ENCODE measurements at places on chromosomes 2 and 18.

DNA sequence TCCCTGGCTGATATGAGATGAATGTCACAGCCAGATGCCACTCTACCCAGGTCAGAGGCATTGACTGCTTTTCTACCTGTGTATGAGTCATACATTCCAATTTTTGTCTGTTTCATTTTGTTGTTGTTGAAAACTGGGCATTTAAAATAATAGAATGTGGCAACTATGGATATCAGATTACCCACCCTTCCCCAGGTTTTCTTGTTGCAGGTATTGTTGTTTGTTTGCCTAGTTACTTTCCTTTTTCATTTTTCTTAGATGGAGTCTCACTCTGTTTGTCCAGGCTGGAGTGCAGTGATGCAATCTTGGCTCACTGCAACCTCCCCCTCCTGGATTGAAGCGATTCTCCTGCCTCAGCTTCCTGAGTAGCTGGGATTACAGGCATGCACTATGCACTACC lies 70.2 kb downstream of the LRRC30 start:
- no peak for DNase-seq

DNA sequence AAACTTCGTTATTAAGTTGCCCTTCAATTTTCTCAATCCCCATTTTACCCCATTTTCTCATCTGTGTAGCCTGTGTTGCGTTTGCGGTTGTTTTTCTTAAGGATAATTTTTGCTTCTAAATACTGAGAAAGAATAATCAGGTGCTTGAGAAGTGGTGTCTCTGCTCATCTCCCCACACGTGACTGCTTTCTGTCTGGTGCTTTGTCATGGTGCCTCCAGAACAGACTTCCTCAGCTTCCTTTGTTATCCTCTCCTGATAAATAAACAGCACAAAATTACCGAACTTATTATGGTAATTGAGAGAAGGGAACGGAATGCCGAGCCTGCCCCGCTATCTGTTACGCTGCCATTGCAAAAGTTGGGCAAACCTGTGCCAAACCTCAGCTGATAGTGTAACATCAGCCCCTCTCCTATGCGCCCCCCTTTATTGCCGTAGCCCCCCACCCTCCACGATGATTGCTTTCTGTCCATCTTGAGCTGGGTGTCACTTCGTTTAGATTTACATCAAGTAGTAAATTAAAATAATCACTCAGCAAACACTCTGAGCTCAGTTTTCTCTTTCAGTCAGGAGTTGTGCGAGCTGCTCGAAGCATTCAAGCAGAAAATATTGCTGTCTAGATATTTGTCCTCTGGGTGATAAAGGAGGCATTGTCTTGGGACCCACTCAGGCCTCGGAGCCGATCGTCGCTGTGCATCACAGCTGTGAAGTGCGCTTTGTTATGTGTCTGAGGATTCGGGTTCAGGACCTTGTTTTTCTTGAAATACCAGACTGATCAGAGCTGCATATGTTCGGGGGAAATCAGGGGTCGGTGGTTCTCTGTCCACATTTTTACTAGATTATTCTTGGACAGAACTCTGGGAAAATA lies 1008.5 kb upstream of the FANCL start:
- no peak for DNase-seq

GRCh38 chr2:128686881-128687555 lies 368.4 kb upstream of the HS6ST1 start:
- no peak for DNase-seq

GRCh38 chr2:241270531-241270930 lies 44.9 kb downstream of the HDLBP start:
- DNase-seq = no peak

DNA sequence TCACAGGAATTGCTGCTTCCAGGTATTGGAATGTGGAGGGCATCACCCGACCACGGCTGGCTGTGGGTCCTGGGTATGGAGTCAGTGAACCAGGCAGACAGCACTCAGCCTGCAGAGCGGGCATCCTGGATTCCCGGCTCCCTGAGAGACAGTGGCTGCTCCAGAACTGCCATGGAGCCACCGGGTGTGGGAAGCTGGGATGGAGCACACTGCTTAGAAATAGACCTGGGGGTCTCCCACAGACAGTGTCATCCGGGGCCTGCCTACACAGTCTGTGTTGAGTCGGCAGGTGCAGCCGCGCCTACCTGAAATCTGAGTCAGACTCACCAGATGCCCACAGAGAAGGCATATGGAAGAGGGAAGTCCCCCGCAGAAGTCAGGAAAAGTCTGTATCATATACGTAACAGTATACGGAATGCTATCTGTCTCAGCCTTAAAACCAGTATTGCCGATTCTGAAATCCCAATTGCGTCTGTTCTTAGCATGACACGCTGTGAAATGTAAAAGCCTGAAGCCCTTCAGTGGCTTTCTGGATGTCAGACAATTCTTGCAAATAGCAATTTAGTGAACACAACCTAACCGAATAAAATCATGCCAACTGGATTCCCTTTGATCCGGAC lies 509.7 kb upstream of the MYT1L start:
- no peak for DNase-seq

- DNase-seq = no peak
Measured at GRCh38 chr2:236209996-236210395, 41.8 kb upstream of the GBX2 start.

- DNase-seq = no peak
Measured at GRCh38 chr2:239106966-239107365, 259.1 kb downstream of the TWIST2 start.

- DNase-seq = no peak
Measured at GRCh38 chr2:215946586-215946985, 66.8 kb downstream of the MREG start.

- DNase-seq = no peak
Measured at GRCh38 chr2:240214790-240215675, 74.6 kb upstream of the OTOS start.

DNA sequence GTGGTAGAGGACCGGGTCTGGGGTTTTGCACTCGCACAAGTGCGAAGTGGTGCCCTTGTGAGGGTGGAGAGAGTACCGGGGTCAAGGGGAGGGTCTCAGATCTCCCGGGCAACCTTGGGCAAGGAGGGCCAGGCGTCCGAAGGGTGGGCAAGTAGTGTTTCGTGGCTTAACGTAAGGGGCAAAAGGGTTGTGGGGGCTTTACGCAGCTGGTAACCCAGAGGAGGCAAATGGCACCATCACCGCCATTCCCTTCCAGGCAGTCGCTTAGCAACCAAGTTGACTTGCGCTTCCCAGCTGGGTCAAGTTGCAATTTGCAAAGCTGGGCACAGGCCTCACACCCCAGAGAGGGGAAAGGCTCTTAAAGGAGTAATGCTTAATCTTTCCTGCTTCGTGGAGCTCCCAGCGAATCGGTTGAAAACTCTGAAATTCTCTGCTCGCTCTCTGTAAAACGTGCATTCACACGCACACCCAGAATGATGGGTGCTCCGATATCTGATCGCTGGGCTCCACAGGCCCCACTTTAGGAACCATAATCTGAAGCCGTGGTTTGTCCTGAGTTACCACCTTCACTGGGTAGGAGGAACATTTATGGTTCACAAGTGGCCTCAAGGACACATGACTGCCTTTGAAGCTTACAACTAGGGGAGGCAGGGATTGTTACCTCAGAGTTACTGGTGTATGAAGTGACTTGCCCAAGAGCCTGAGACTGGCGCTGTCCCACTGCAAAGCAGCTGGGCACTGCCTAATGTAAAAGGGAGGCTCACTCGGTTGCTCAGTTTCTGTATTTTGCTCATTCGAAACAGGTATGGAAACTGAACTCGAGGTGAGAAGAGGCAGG lies 127.9 kb downstream of the UXS1 start:
- no peak for DNase-seq
